ENCODE measurements at places on chromosomes 7 and 10.

- no peak for DNase-seq
Observed at GRCh38 chr10:44809647-44810046, 101.5 kb upstream of the TMEM72 start.

GRCh38 chr7:18408461-18408860 is 87.1 kb upstream of the HDAC9 start:
- DNase-seq: no peak

- DNase-seq: no peak
Observed at GRCh38 chr10:112361951-112362751, 11.8 kb upstream of the ACSL5 start.

GRCh38 chr10:122571892-122572291 is 11.3 kb downstream of the DMBT1 start:
- DNase-seq: no peak

- DNase-seq: no peak
Observed at GRCh38 chr7:72403458-72404076, 8.6 kb downstream of the CALN1 start.

GRCh38 chr10:61855771-61856170 is 45.7 kb upstream of the ARID5B start:
- DNase-seq: no peak

- no peak for DNase-seq
Observed at GRCh38 chr7:157736341-157736740, 399.5 kb downstream of the DNAJB6 start.

DNA sequence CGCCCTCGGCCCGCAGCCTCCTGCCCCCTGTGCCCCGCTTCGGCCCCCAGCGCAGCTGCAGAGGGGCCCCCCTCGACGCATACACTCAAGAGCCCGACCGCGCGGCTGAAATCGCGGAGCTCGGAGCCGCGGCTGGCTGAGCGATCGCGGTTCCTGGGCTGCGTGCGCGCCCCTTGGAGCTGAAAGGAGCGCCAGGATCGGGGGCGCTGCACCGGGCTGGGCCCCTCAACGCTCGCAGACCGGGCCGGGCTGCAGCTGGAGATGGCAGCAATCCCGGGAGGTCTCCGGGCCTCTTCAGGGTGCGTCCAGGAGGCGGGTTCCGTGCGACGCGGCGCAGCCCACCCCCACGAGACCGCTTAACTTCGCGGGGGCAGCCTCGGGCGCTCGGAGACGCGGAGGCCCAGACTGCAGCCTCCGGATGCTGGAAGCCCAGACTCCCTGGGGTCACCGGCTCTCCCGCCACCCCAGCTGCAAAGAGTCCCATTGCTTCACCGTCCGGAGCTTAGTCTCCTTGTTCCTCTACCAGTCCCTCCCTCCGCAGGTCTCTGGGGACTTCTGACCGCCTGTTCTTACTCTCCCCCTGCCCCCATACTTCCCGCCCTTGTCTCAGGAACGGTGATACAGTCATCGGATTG is 73.0 kb upstream of the LRRC4 start:
- no peak for DNase-seq

- DNase-seq: no peak
Observed at GRCh38 chr7:4236389-4236788, 445.7 kb upstream of the FOXK1 start.

DNA sequence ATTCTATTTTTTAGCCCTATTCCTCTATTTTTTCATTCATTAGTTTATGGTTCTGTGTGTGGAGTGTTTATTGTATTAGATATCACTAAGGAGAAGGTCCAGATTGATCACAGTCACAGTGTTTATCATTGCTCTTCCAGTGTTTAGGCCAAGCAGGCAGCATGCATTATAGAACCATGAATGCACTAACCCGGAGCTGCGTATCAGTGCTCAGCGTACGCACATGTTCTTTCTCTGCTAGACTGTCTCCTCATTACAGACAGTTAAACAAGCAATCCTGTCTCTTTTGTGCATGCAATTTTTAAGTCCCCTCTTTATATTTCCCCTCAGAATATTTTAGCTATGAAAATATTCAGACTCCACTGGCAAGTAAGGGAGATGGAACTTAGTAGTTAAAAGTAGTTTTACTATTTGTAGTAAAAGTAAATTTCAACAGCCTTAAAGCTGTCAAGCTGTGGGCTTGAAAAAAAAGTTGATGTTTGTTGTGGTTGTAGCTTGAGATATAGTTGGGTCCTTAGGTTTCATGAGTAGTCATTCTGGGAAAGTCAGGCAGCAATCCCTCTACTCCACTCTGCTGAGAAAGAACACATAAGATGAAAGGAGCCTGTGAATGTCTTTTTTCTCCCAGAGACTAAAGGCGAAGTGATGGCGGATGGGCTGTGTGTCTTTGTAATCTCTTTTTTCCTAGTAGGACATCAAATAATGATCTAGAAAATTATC is 260.4 kb downstream of the CDK14 start:
- DNase-seq: no peak

- DNase-seq: no peak
Observed at GRCh38 chr7:108330227-108330626, 126.0 kb downstream of the NRCAM start.

- DNase-seq: no peak
Observed at GRCh38 chr7:93862651-93863050, 27.9 kb downstream of the TFPI2 start.

- DNase-seq: no peak
Observed at GRCh38 chr7:129574487-129574886, 37.0 kb upstream of the NRF1 start.

DNA sequence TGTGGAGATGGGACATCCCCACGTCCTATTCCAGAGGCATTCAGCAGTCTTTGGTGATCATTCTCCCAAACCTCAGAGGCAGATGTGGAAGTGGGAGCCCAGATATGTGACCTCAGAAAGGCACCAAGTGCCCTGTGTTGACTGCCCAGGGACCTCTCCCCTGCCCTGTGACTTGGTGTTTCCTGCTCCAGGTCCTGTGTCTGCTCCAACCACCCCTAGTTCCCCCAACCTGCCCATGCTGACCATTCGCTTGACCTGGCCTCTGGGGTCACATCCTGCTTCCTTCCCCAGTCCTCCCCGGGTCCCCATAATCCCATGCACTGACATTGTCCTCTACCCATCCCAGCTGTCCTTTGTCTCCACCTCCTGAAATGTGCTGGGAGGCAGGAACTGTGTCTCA is 7.6 kb downstream of the CYP26A1 start:
- no peak for DNase-seq

DNA sequence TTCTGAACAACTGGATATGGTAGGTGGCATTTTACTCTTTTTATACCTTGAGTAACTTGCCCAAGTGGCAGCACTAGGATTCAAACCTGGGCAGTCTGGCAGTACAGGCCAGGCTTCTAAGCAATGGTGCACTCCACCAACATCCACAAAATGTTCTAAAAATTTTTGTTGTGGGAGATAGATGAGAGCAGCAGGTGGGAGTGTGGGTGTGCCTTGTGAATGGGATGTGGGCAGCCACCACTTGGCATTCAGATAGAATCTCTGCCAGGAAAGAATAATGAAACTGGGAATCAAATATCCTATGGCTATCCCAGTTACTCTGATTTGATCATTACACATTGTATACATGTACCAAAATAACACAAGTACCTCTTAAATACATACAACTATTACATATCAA is 810.7 kb downstream of the MAGI2 start:
- no peak for DNase-seq

GRCh38 chr10:61702584-61702983 is 39.9 kb downstream of the CABCOCO1 start:
- no peak for DNase-seq

All from stimulated activated CD4-positive, alpha-beta T cell treated with anti-CD3 and anti-CD28 coated beads, Interleukin-12 subunit alpha, Interleukin-12 subunit beta, amount 100 ng/mL, for 48 hours (primary cell).